Adrenal gland (tissue), 19 donors: ENCODE measurements at places on chromosomes 12 and 14. TPM values are rescaled to one million over a fixed set of nuclear protein-coding genes. Genes with fewer than 3 reads are reported as not detected.

Gene BCL11B
- 0.49 TPM for polyA plus RNA-seq

Gene KRT78
- 0.34 TPM for polyA plus RNA-seq

Gene CCDC38
- 0.44 TPM for polyA plus RNA-seq

Gene E2F7
- not detected for polyA plus RNA-seq

Gene INHBC
- polyA plus RNA-seq, result not detected

Gene MIP
- polyA plus RNA-seq, result 0.17 TPM

Gene GLIPR1
- polyA plus RNA-seq, result 6.7 TPM

Gene RHEBL1
- polyA plus RNA-seq, result 0.26 TPM

Gene IL26
- polyA plus RNA-seq, result not detected

- no peaks in the 10 kb centered on the region for H3K27me3 ChIP-seq
- peaks cover 12% of the 10 kb centered on the region for H3K4me1 ChIP-seq
- no peak overlapping the region for H3K27ac ChIP-seq
- H3K36me3 ChIP-seq, result no peaks in the 10 kb centered on the region
- no peak overlapping the region for H3K4me3 ChIP-seq
These were observed 173.0 kb downstream of the STXBP6 start for GRCh38 chr14:24876996-24877395.

DNA sequence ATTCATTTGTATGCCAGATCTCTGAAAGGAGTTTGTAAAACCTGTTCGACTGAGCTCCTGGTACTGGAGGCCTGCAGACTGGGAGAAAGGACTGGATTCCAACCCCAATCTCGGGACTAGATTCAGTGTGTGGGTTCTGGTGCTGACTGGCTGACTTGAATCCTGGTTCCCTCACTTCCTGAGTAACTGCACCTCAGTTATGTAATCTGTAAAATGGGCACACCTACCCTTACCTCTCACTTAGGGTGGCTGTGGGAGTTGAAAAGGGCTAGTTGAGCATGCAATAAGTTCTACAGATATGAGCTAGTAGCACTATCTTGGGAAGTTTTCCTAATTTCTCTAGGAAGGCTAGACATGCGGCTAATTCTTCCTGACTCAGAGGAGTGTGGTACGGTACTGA, 621.3 kb upstream of the TBX3 start:
- DNase-seq, result no peak
- peaks cover 8% of the 10 kb centered on the region for H3K36me3 ChIP-seq
- H3K27ac ChIP-seq, result peak overlapping the region; percentile 11
- H3K4me3 ChIP-seq, result no peak overlapping the region

DNA sequence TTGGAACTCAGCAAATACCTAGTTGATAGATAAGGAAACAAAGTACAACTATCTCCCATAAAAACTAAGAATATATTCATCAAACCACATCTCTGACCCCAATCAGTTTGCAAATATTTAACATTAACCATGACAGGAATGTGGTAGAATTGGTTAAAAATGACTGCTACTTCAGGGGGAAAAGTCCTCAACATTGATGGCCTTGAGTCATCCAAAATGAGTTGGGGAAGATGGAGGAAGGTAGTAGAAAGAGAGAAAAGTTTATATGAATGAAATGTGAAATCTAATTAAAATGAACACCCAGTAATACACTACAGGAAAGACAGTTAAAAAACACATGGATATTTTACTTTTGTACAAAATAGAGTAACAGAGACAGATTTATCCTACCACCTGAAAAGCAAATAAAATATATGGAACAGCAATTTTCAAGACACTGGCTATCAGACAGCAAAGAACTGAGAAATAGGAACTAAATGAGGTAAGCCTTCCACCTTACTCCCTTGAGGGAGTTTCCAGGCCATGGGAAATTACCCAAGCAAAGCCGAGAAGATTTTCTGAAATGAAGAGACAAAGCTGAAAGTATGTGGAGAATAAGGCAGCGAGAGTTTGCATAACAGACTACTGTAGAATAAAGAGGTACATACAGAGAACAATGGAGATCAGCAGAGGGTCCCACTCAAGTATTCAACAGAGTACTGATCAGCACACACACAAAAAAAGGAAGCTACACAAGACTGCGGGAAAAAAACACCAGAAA, 49.6 kb downstream of the TC2N start:
- no peak for DNase-seq
- no peaks in the 10 kb centered on the region for H3K4me1 ChIP-seq
- H3K27ac ChIP-seq, result no peak overlapping the region
- no peaks in the 10 kb centered on the region for H3K36me3 ChIP-seq

- peaks cover 86% of the 10 kb centered on the region for H3K4me1 ChIP-seq
- DNase-seq, result no peak
- H3K27me3 ChIP-seq, result no peaks in the 10 kb centered on the region
- peak overlapping the region; percentile 97 for H3K27ac ChIP-seq
These were observed 30.0 kb upstream of the RPLP0 start for GRCh38 chr12:120230974-120231315.

- no peaks in the 10 kb centered on the region for H3K36me3 ChIP-seq
- H3K27me3 ChIP-seq, result no peaks in the 10 kb centered on the region
- peaks cover 9% of the 10 kb centered on the region for H3K4me1 ChIP-seq
- peak overlapping the region; percentile 60 for H3K27ac ChIP-seq
- DNase-seq, result peak; percentile 36
These were observed 47.4 kb upstream of the SRSF5 start for GRCh38 chr14:69719501-69719951.

DNA sequence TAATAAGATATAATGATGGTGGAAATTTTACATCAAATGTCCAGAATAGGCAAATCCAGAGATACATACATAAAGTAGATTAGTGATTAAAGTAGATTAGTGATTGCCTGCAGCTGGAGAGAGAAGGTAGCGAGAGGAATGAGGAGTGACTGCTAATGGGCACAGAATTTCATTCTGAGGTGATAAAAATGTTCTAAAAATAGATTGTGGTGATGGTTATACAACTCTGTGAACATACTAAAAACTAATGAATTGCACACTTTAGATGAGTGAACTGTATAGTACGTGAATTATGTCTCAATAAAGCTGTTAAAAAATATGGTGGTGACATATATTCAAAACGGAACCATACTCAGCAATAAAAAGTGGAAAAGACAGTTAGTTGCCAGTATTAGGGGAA, 41.7 kb downstream of the PPP2R5E start:
- peaks cover 7% of the 10 kb centered on the region for H3K4me1 ChIP-seq
- DNase-seq, result no peak
- H3K4me3 ChIP-seq, result no peak overlapping the region
- H3K27ac ChIP-seq, result no peak overlapping the region

GRCh38 chr14:58738876-58739275, 101.1 kb downstream of the DACT1 start:
- no peaks in the 10 kb centered on the region for H3K27me3 ChIP-seq
- no peaks in the 10 kb centered on the region for H3K36me3 ChIP-seq
- H3K4me3 ChIP-seq, result no peak overlapping the region
- H3K4me1 ChIP-seq, result no peaks in the 10 kb centered on the region
- no peak overlapping the region for H3K27ac ChIP-seq

- H3K27ac ChIP-seq, result no peak overlapping the region
- H3K36me3 ChIP-seq, result no peaks in the 10 kb centered on the region
- no peaks in the 10 kb centered on the region for H3K4me1 ChIP-seq
- H3K27me3 ChIP-seq, result no peaks in the 10 kb centered on the region
- H3K4me3 ChIP-seq, result no peak overlapping the region
- peak; percentile 34 for DNase-seq
These were observed 80.3 kb downstream of the ESRRB start for GRCh38 chr14:76456200-76456599.

DNA sequence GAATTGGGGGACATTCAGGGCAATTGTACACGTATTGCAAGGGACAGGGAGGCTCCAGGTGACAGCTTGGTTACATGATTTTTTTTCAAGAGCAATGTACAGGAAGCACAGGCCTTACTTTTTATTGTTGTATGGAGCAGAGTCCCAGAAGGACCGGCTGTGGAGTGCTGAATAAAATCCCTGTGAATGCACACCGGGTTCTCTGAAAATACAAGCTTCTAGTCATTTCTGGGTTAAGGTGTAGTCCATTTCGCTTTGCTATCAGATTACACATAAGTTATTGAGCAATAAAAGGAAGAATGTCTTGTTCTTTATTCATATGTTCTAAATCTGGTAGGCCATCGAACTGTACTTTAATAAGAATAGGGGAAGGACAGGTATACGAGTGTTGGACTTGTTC, 52.2 kb downstream of the PDE3A start:
- DNase-seq, result no peak
- no peaks in the 10 kb centered on the region for H3K4me1 ChIP-seq
- no peaks in the 10 kb centered on the region for H3K27me3 ChIP-seq
- H3K36me3 ChIP-seq, result no peaks in the 10 kb centered on the region
- no peak overlapping the region for H3K4me3 ChIP-seq

DNA sequence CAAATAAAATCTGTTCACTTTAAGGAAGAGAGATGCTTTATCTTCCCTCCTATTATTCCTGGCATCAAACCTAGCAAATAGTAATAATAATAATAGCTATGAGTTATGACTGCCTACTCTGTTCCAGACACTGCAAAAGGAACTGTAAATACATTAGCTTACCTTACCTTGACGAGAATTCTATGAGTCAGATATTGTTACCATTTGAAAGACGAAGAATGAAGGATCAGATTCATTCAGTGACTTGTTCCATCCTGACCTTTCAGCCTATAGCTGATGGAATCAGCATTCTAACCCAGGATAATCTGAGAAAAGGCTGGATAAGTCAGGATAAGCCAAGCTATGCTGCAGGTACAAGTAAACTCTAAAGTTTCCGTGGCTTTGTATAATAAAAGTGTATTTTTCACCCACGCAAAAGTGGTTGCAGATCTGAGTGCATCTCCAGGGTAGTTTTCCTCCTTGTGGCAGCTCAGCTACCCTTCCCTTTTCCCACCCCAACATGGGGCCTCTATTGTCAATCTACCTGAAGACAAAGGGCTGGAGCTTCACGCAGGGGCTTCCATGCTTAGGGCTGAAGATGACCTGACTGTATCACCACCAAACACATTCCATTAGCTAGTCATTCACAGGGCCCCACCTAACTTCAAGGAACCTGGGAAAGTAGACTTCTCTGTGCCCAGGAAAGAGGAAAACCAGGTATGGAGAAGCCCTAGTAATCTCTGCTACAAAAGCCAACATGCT, 57.2 kb upstream of the CCND2 start:
- no peaks in the 10 kb centered on the region for H3K27me3 ChIP-seq
- no peak overlapping the region for H3K4me3 ChIP-seq
- H3K4me1 ChIP-seq, result no peaks in the 10 kb centered on the region
- no peaks in the 10 kb centered on the region for H3K36me3 ChIP-seq
- H3K27ac ChIP-seq, result no peak overlapping the region
- DNase-seq, result peak; percentile 0

- DNase-seq, result no peak
- no peaks in the 10 kb centered on the region for H3K36me3 ChIP-seq
- H3K27me3 ChIP-seq, result no peaks in the 10 kb centered on the region
- H3K4me1 ChIP-seq, result no peaks in the 10 kb centered on the region
These were observed 33.1 kb downstream of the MAP3K9 start for GRCh38 chr14:70776197-70776596.

GRCh38 chr12:118190266-118190665, 54.3 kb downstream of the PEBP1 start:
- H3K27me3 ChIP-seq, result no peaks in the 10 kb centered on the region
- peak overlapping the region; percentile 73 for H3K27ac ChIP-seq
- H3K4me1 ChIP-seq, result peaks cover 31% of the 10 kb centered on the region
- H3K36me3 ChIP-seq, result no peaks in the 10 kb centered on the region
- H3K4me3 ChIP-seq, result no peak overlapping the region

DNA sequence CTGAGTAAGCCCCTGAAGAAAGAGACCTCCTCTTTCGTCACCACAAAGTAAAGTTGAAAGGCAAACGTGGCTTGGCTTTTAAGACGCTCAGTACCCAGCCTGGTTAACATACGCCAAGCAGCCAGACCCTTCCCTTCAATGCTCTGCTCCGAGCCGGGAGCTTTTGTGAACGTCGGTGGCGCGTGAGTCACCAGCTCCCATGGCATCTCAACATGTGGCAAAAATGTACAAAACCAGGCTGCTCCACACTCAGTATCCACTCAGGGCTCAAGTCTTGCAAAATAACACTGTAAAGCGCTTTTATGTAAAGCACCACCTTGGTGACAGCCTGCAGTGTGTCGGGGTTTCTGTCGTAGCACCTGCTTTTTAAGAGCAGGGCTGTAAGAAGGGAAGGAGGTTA, 89.0 kb downstream of the SETD3 start:
- no peak overlapping the region for H3K4me3 ChIP-seq
- H3K27ac ChIP-seq, result no peak overlapping the region
- no peaks in the 10 kb centered on the region for H3K27me3 ChIP-seq
- no peak for DNase-seq
- no peaks in the 10 kb centered on the region for H3K36me3 ChIP-seq
- peaks cover 4% of the 10 kb centered on the region for H3K4me1 ChIP-seq

DNA sequence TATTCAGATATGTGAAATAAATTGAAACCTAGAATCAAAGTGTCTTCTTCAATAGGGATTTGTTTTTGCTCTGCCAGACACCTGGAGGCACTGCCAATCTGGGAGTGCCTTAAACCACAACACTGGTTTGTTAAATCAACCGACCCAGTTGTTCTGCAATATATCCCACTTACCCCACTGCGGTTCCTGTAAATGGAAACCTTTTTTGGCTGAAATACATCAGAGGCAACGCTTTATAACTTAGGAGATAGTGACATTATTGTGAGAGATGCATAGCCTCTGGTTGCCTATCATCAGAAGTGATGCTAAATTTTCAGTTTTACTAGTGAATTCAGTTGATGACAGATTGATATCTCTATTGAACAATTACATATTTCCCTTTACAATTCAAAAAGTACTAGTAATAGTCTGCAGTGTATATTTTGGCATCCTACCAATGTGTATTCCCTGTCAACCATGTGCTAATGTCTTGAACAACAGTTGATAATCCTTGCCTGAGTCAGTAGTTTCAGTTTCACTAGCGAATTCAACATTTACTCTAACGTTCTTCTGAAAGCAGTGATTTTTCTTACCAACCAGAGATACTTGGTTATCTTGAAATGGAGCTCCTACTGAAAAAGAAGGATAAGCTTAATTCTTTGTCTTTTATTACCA, 30.5 kb downstream of the PPP2R5C start:
- no peaks in the 10 kb centered on the region for H3K27me3 ChIP-seq
- peaks cover 25% of the 10 kb centered on the region for H3K4me1 ChIP-seq
- H3K4me3 ChIP-seq, result peak overlapping the region; percentile 3
- H3K27ac ChIP-seq, result no peak overlapping the region

- no peak overlapping the region for H3K4me3 ChIP-seq
- no peak overlapping the region for H3K27ac ChIP-seq
- H3K27me3 ChIP-seq, result no peaks in the 10 kb centered on the region
- H3K4me1 ChIP-seq, result no peaks in the 10 kb centered on the region
- no peaks in the 10 kb centered on the region for H3K36me3 ChIP-seq
These were observed 21.1 kb downstream of the TMED8 start for GRCh38 chr14:77355811-77356210.

DNA sequence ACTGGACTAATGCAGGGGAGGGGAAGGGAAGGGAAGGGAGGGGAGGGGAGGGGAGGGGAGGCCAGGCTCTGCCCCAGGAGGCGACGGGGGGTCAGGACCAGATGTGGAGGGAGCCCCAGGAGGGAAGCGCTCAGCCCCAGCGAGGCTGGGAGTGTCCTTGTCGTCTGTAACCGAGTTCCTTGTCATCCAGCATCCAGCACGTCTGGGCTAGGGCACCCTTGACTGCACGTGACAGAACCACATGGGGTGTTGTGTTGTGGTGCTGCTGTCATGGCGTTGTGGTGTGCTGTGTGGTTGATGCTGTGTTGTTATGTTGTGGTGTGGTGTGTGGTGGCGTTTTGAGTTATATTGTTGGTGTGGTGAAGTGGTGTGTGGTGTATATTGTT, 28.4 kb upstream of the SFSWAP start:
- no peaks in the 10 kb centered on the region for H3K36me3 ChIP-seq
- no peaks in the 10 kb centered on the region for H3K27me3 ChIP-seq
- DNase-seq, result no peak

- no peak for DNase-seq
- no peak overlapping the region for H3K27ac ChIP-seq
- H3K4me3 ChIP-seq, result no peak overlapping the region
- H3K36me3 ChIP-seq, result no peaks in the 10 kb centered on the region
These were observed 56.5 kb upstream of the HIF1A start for GRCh38 chr14:61638595-61639387.

- H3K27me3 ChIP-seq, result no peaks in the 10 kb centered on the region
- no peak for DNase-seq
- H3K27ac ChIP-seq, result no peak overlapping the region
- no peaks in the 10 kb centered on the region for H3K36me3 ChIP-seq
These were observed 12.8 kb downstream of the TRMT5 start for GRCh38 chr14:60968099-60968498.
